ENCODE measurements at places on chromosomes 12 and 14.

GRCh38 chr14:52051871-52052270 is 17.0 kb downstream of the NID2 start:
- no peak for DNase-seq

- DNase-seq, result no peak
These were observed 6.5 kb upstream of the PRPH start for GRCh38 chr12:49288412-49288853.

DNA sequence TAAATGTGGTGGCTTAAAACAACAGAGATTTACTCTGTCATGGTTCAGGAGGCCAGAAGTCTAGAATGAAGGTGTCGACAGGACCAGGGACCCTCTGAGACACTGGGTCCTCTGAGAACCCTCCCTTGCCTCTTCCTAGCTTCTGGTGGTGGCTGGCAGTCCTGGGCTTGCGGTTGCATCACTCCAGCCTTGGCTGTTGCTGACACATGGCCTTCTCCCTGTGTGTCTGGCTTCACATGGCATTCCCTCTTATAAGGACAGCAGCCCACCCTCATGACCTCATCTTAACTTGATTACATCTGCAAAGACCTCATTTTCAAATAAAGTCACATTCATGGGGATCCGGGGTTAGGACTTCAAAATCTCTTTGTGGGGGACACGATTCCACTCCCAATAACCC is 36.9 kb downstream of the MVK start:
- DNase-seq, result no peak

DNA sequence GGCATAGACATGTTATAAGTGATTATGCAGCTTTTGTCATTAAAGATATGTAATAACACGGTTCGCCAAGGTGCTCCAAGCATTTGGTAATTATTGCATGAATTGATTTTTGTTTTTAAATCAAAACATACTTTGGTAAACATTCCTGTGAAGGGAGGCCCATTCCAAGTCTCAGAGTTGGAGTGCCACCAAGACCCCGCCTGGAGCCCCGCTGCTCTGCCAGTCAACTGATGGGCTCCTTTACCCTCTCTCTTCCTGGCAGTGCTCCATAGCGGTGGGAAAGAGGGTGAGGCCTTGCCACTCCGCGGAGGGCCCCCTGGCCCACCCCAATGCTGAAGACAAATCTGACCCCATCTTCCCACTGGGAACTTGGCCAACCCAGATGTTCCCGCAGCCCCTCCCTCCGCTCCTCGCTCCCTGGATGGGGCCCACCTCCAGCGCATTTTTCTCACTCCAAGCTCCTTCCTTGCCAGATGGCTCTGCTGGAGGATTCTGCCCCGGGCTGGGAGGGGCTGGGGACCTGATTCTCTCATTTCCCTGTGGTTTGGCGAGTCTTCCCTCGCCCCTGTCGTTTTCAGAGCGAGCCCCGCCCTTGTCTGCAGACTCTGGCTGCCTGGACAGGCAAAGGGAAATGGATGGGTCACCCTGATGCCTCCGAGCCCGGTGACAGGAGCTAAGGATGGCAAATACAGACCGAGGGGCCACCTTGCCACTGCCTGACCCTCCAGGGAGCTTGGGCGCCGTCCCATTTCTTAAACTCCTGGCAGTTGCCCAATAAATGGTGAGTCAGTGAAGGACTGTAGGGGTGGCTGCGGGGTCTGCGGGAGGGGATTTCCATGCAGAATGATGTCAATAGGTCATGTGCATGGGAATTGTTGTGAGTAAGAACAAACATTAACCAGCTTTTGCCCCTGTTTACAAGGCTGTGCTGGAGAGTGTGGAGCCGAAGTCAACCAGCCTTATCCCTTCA is 9.2 kb upstream of the PAPLN start:
- peak; percentile 90 for DNase-seq

- no peak for DNase-seq
These were observed 150.8 kb downstream of the HELB start for GRCh38 chr12:66453120-66453519.

- DNase-seq, result no peak
These were observed 10.8 kb downstream of the CRACR2A start for GRCh38 chr12:3741882-3742672.

DNA sequence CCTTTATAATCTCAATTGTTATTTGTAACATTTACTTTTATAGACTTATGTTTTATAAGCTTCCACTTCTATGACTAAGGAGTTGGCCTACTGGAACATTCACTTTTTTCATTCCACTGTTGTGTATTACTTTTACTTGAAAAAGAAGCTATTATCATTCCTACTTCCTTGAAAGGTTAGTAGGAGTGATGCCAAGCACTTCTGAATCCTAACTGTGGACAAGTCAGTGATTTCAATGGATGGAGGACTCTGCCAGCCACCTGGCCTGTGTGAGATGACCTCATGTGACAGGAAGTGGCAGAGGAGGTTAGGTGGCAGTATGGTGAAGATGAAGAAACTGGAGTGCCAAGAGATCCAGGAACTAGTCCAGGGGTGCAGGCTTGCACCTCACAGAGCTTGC is 46.0 kb downstream of the TECPR2 start:
- DNase-seq, result no peak

GRCh38 chr14:74855021-74855420 is 20.9 kb downstream of the PROX2 start:
- no peak for DNase-seq

DNA sequence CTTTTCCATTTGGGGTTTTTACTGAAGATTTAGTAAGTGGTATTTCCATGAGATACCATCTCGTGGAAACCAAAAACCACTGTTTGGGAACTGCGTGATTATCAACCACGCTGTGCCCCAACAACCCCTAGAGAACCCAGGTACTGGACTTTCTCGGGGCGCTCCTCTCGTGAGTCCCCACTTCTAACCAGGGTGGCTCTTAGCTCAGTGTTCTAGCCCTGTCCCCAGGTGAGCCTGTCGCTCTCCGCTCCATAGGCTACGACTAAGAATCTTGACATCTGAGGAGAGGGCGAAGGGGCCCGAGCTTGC is 686 bp downstream of the MCRS1 start:
- DNase-seq, result no peak
